ENCODE measurements at places on chromosomes 3 and 15.

- DNase-seq, result no peak
Measured at GRCh38 chr15:89067751-89068150, 20.5 kb upstream of the ABHD2 start.

DNA sequence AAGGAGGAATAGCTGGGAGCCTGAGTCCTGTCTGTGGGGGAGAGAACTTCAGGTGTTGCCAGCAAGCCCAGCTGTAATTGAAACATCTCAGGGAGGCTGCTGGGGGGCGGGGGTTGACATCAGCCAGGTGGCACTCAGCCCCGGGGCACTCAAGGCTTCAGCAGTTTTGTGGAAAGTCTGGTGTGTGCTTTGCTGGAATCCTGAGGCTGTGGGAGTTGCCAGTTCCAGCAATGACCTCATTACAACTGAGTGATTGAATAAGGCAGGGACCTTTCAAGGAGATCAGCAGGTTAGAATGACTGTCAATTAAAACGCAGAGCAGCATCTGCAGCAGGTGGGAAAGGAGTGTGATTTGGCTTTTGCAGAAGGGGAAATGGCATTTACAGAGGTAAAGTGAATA, 75.7 kb downstream of the FAM43A start:
- DNase-seq, result no peak

DNA sequence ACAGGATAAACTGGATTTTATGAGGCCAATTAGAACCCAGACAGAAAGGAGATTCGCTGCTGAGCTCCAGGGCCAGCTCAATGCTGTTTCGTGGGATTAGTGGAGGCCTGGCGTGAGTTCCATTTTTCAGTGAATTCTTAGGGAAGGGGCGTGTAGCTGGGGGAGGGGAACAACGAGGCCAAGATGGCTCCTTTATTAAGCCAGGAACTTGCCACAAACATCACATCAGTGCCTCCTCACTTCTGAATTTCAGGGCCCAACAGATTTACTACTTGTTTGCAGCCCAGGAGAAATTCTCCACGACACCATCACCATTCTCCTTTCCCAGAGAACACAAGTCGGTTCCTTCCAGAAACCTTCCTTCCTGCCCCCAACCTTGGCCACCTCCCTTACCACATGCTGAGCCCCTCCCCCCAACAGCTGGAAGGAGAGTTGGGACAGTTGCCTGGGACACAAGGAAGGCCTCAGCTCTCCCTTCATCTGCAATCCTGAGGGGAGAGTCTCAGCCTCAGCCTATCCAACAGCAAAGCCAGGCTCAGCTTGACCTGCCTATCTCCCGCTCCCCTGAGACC, 5.8 kb downstream of the IGDCC4 start:
- DNase-seq, result no peak

GRCh38 chr15:60076582-60077276, 72.6 kb downstream of the FOXB1 start:
- no peak for DNase-seq

- no peak for DNase-seq
Measured at GRCh38 chr3:8607234-8608040, 37.2 kb downstream of the SSUH2 start.

GRCh38 chr3:183519891-183520290, 35.6 kb downstream of the KLHL6 start:
- no peak for DNase-seq

DNA sequence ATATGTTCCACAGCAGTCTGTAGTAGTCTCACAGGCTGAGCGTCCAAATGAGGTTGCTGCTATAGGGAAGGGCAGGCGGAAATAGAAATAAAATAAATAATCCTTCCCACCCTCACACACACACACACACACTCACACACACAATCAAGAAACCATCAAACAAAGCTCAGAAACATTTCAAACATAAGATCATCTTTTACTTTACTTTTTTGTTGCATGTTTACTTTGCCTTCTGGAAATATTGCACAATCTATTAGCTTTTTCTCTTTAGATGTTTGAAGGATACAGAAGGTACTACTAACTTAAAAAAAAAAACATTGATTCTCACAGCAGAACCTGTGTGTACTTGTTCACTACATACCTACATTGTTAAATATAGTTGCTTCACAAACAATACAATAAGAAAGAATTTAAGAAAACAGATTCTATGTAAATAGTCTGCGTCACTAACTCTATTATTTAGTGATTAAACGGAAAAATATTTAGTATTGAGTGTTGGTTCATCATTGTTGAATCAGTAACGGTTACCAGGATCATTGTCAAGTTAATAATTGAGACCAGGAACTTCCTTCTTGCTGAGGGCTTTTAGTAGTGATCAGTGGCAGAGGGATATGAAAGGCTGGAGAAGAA, 20.5 kb downstream of the ALCAM start:
- no peak for DNase-seq

DNA sequence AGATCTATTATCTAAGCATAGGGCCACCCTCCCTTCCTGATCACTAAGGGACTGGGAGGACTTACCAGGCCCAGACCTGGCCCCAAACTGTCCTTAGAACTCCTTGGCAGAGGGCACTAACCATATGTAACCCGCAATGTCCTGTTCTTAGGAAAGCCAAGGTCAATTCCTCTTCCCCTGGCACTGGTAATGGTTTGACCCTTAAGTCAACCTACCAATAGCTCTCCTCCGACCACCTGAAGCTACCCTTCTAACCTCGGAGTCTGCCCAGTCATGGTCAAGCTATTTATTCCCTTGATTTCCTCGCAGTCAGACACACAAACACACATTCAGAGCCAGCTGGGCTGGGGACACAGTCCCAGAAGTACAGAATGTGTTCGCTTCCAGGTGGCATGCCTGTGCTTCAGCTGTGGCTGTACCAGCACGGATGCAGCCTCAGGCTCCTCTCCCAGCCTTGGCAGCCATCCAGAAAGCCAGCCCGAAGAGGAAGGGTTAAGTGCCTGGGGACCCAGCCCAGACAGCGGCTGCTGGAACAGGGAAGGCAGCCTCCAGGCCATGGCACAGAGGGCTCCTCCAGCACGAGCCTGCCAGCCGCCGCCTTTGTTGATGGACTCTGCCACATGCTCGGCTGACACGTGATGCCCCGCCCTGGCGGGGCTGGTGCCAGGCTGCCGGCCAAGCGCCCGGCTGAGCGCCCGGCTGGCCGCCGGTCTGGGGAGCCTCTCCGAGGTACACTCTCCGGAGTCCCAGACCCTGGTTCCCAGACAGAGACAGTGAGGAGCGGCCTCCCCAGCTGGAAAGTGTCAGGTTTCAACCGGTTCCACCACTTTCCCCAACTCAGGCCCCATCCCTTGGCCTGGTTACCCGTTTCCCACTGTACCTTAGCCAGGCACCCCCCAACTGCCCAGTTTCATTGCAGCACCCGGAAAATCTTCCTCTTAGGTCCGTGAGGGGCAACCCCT, 5.5 kb downstream of the BMF start:
- no peak for DNase-seq

DNA sequence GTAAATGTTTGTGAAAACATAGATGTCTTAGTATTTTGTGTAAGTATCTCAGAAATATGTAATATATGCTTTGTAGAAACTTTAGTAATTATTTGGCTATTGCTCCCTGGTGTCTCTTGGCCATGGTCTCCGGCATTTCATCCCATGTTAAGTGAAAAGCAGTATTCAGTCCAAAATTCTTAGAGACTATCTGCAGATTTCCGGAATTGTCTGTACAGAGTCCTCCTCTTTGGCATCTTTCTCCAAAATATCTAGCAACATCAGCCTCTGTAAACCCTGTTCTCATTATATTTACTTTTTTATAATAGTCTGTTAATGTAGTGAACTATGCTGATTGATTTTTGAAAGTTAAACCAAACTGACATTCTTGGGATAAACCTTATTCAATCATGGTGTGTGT, 352.7 kb downstream of the ARPP21 start:
- no peak for DNase-seq

DNA sequence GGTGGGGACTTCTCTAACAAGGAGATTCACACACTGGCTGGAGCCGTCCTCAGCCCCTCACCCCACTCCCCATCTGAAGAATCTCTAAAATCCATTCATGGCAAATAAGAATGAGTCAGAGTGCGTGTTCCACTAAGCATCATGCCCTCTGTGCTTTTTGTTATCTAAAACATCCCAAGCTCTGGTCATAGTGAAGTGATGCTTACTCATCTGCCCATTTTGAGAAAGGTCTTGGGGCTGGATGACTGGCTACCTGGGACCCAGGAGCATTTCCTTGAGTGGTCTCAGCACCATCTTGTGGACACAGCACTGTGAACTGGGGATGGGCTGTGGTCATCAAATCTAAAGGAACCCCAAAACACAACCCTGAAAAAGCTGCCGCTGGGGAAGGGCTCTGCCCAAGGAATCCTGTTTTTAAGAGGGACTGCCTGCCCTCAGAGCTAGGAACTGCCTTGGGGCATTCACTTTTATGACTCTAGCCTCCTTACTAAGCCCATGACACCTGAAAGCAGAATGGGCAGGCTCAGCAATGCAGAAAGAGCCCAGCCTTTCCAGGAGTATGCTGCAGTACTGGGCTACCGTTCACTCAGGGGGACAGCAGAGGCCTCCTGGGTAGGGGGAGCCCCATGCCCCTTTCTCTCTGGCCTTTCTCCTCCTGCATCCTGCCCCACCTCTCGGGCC, 53.5 kb downstream of the ZBTB38 start:
- no peak for DNase-seq

GRCh38 chr3:141900343-141900742, 23.9 kb downstream of the ATP1B3 start:
- DNase-seq, result no peak

DNA sequence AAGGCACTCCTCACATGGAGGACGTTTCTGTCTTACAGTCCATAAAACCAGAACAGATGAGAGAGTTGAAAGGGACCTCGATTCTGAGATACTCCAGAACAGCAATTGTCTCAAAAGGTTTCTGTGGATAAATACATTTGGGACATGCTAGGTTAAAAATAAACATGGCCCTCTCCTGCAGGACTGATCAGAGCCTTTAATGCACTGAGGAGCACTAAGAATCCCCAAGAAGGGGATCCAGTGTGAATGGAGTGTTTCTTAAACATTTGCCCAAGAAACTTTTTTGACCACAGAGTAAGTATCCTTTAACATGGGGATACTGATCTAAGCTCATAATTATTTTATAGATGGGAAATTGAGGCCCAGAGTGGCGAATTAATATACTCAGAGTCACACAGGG, 223.4 kb downstream of the XXYLT1 start:
- no peak for DNase-seq

DNA sequence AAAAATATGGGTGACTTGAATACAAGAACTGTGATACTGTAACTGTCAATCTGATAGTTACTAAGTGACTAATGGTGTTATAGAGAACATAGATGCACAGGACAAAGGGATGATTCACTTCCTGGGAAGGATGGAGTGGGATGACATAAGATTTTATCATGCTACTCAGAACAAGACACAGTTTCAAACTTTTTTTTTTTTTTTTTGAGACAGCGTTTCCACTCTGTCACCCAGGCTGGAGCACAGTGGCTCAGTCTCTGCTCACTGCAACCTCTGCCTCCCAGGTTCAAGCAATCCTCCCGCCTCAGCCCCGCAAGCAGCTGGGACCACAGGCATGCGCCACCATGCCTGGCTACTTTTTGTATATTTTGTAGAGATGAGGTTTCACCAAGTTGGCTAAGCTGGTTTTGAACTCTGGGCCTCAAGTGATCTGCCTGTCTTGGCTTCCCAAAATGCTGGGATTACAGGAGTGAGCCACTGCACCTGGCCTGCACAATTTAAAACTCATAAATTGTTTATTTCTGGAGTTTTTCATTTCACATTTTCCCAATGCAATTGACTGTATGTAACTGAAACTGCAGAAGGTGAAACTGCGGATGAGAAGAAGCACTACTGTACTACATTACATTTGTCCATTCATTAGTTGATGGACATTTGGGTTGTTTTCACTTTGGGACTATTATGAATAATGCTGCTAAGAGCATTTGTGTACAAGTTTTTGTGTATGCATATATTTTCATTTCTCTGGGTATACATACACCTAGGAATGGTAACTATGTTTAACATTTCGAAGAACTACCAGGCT, 40.6 kb downstream of the ADIPOQ start:
- DNase-seq, result peak; percentile 60

GRCh38 chr3:124680521-124680920, 49.7 kb upstream of the UMPS start:
- no peak for DNase-seq

DNA sequence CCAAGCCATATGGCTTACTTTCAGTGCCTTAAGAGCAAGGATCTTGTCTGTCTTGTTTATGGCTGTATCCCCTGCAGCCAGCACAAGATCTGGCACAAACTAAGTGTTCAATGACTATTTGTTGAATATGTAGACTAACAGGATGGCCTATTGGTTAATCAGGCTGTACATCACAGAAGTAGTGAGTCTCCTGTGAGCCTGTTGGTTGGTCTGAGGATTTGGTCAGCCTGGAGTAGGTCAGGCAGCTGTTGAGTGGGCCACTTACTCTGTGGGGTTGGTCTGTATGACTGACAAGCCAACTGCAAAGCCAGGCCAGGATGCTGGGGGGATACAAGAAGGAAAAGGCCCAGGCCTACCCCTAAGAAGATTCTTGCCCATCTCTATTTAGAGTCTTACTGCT, 33.4 kb upstream of the CILP start:
- DNase-seq, result no peak

DNA sequence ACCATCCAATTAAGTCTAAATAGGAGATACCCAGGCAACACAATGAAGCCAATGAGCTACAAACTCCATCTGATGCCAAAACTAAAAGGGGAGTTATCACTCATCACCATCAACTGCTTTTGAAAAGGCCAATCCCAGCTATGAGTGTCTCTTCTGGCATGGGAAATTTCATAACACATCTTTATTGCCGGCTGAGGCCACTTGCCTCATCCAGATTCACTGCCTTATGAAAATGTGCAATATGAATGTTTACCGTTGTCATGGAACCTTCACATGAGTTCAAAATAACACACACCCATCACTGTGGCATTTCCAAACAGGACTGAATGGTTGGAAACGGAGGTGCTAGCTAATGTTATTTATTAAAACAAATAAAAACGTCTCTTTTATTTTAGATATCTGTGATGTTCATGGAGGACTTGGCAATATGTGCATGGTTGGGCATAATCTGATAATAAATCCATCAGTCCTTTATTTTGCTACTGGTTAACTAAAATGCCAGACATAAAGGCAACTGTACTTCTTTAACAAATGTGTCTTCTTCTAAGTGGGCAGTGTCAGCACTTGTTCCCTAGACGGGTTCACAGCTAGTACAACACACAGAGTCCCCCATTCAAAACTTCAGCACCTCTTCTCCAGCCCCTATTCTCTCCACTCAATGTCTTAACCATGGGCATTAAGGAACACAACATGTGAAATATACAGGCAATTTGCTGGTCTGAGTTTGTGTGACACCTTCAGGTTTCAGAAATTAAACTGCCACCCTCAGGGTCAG, 143.9 kb downstream of the MAGI1 start:
- DNase-seq, result no peak

DNA sequence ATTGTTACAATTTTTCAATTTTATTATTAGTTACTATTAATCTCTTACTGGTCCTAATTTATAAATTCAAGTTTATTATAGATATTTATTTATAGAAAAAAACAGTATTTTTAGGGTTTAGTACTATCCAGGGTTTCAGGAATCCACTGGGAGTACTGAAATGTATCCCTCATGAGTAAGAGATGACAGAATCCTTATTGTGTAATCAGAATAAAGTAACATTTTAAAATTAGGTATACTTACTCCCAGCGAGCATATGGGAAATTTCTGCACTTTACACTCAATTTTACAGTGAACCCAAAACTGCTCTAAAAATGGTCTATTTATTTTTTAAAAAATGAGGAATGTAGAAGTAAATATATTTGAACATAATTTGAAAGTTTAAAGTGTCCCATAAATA, 202.7 kb downstream of the CGGBP1 start:
- no peak for DNase-seq

- DNase-seq, result no peak
Measured at GRCh38 chr3:101588616-101589015, 14.6 kb downstream of the PCNP start.
